CD4-positive, alpha-beta T cell treated with Interleukin-4 for 1 hour (primary cell): ENCODE measurements at places on chromosomes 5 and 9.

DNA sequence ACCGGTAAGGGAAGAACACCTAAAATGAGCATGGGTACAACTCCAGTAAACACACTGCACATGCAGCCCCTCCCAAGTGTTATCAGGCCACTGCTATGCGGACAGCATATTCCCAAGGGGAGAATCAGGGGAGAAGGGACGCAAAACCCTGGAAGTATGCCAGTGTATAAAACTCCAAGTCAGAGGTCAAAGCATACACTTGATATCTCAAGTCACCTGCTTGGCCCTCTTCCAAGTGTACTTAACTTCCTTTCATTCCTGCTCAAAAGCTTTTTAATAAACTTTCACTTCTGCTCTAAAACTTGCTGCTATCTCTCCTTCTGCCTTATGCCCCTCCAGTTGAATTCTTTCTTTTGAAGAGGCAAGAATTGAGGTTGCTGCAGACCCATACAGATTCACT, 408.1 kb downstream of the HTR1A start:
- DNase-seq = no peak

DNA sequence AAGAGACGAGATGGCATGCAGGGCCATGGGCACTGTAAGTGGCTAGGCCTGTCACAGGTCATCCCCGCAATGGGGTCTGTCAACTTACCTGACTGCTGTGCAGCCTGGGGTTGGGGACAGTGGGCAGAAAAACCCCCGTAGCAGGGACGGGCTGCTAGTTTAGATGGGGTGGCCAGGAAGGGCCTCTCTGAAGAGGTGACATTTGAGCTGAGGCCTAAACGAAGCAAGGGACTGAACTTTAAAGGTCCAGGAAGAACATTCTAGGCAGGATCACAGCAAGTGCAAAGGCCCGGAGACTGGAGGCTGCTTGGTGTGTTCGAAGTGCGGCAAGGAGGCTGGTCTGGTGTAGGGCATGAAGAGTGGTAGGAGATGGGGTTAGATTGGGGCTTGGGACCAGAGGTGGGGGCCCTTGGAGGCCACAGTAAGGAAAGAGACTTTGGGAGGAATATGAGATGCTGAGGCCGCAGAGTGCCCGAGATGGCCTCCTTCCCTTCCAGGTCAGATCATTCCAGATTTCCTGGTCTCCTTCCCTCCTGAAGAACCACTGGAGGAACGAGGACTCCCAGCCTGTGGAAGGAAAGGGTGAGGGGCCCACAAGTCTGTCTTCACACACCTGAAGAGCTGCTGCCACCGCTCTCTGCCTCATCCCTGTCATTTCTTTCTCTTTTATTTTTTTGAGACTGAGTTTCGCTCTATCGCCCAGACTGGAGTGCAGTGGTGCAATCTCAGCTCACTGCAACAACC, 37.9 kb upstream of the SH3PXD2B start:
- no peak for DNase-seq

DNA sequence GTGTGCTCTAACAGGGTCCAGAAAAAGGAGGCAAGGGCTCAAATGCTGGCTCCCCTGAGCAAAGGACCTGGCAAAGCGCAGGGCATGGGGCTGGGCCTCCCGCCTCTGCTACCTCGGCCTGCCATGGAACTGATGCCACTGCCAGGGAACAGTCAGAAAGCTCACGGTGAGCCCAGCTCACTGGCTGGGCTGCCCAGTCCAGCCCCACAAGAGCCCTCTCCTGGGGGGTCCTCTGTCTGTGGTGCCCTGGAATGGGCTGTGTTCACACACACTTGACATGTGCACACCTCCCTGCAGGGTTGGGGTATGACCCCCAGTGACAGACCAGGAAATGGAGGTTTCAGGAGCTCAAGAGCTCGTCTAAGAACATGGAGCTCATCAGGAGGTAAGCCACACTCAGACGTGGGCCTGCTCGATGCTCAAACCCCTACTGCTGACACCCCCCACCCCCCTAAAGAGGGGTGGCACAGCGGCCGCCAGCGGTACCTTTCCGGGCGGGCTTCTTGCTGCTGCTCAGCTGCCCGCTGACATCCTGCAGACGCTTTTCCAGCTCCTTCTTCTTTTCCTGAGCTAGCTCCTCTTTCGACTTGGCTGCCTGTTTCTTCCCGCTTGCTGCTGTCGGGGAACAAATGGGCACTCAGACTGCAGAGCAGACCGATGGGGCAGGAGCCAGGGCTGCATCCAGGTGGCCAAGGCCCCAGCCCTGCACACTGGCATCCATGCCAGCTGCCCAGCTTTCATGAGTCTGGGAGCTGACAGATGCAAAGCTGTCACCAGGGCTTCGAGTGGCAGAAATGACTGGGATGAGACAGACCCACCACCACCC, 9.1 kb downstream of the BRD3OS start:
- no peak for DNase-seq

DNA sequence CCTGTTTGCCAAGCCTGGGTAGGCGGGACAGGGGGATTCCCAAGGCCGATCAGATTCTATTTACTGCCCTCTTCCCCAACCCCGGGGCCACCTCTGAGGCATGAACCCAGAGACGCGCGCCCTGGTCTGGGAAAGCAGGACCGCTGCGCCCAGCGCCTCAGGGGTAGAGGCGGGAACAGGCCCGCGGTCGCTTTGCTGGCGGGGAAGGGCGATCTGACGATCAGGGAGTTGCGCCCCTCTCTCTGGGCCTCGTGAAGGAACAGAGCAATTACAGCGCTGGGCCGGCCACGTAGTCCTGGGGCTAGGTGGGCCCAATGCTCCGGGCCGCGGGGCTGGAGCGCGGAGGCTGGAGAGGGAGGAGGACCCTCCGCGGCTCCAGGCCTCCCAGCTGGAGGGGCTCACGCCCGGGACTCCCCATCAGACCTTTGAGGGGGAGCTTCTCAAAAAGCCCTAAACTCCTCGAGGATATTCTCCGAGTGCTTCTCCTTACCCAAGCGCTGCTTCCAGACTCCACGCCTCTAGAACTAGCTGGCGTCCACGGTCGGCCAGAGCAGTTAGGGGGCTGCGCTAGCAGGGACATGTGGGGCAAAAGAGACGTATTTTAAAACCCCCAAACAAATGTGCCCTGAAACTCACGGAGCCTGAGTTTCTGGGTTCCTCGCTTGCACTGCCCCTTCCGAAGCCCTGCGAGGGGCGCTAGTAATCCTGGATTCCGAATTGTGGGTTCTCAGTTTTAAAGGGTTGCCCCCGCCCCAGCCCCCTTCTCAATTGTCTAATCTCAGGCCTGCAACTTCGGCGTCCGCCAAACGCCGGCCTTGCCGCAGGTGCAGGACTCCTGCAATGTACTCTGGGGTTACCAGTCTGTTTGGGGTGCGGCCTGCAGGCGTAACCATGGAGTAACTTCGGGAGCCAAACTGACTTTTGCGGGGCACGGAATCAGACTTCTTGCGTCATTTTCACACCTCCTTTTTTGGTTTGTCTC, 57.6 kb downstream of the TMEM174 start:
- no peak for DNase-seq

DNA sequence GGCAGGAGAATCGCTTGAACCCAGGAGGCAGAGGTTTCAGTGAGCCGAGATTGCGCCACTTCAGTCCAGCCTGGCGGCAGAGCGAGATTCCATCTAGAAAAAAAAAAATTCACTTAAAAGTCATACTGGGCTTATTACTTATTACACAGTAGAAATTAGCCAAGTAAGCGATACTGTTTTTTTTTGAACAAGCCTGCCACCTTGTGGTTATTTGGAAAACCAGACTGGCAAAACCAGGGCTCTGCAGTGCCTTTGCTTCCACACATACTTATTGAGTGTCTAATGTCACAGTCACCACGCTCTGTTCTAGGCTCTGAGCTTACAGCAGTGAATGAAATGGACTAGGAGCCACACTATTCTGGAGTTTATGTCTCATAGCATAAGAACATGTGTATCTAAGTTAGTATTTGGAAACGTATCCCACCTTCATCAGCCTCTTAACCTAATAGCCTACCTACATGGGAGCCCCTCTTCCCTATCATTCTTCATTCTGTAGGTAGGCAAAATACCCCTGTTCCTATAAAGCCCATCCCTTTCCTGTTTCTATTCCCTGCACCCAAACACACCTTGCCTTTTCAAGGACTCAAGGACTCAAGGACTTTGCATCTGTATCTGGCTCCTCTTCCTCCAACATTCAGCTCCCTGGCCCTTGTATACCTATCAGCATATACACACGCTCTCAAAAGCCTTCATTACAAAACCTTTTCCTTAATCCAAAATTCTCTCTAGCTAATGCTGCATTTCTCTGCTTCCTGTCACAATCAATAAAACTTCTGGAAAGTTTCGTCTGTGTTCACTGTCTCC, 13.9 kb upstream of the BASP1 start:
- no peak for DNase-seq

GRCh38 chr9:131228988-131229387, 47.3 kb downstream of the FAM78A start:
- DNase-seq = no peak

DNA sequence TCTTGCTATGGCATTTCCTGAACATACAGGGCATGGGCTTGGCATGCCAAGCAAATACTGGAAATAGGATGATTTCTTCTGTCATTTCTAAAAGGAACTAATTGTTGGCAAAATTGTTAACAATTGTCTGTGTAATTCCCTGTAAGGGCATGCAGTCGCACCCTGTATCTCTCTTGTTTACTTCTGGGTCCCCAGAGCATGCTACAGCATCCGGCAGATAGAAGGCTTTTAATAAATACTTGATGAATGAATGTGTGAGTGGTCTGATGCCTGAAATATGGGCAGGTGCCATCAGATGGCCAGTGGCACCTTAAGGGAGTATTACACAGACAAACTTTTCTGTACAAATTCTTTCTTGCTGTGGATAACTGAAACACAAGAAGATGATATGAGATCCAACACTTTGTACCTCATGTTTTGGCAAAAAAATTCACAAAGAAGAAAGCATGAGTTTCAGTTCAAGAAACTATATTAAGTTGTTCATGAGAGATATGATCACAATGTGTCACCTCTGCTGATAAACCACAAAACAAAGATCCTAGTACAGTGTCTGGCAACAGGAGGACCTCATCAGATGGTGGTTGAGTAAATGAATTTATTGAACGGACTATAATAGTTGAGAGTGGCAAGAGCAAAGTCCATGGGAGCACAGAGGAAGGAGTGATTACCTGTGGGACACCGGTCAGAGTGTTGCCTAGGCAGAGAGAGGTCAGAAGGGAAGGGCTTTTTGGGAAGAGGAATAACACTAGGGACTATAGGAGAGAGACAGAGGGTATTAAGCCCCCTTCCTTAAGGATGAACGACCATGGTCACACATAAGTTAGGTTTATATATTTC, 194.2 kb downstream of the ATP10B start:
- no peak for DNase-seq

- no peak for DNase-seq
Measured at GRCh38 chr9:98401140-98402018, 145.9 kb upstream of the TBC1D2 start.
